ENCODE measurements at places on chromosomes 13 and 19. TPM values are rescaled to one million over a fixed set of nuclear protein-coding genes. Genes with fewer than 3 reads are reported as not detected.

TIMM29 gene
- 26.2 TPM for total RNA-seq

TEAD2 gene
- 51.0 TPM for total RNA-seq

SCN1B gene
- 5.4 TPM for total RNA-seq

DACT3 gene
- total RNA-seq = 0.13 TPM

SH3GL1 gene
- total RNA-seq = 62.7 TPM

IFNL1 gene
- not detected for total RNA-seq

MAB21L1 gene
- total RNA-seq = not detected

ZNF471 gene
- 1.1 TPM for total RNA-seq

MBD3L3 gene
- not detected for total RNA-seq

FCAR gene
- not detected for total RNA-seq

PRODH2 gene
- not detected for total RNA-seq

FUT2 gene
- not detected for total RNA-seq

PTPRH gene
- 0.25 TPM for total RNA-seq

IGFLR1 gene
- 0.94 TPM for total RNA-seq

MADCAM1 gene
- total RNA-seq = not detected

PKN1 gene
- 330 TPM for total RNA-seq

ZNF615 gene
- 11.8 TPM for total RNA-seq

CASP14 gene
- not detected for total RNA-seq

NCR1 gene
- total RNA-seq = not detected

PCDH9 gene
- 0.81 TPM for total RNA-seq

ZNF14 gene
- 5.3 TPM for total RNA-seq

CILP2 gene
- total RNA-seq = not detected

PSG5 gene
- not detected for total RNA-seq

STOML3 gene
- total RNA-seq = not detected

IGFL2 gene
- total RNA-seq = not detected

FSD1 gene
- total RNA-seq = 11.6 TPM

ZBTB45 gene
- total RNA-seq = 6.9 TPM

SIGLEC12 gene
- total RNA-seq = not detected

SIGLEC11 gene
- not detected for total RNA-seq

NCCRP1 gene
- total RNA-seq = not detected

RFPL4AL1 gene
- not detected for total RNA-seq

KIR3DL2 gene
- not detected for total RNA-seq

IRS2 gene
- total RNA-seq = 0.88 TPM

ZNF440 gene
- 11.3 TPM for total RNA-seq

ZNF98 gene
- total RNA-seq = 0.06 TPM

SPRED3 gene
- 1.8 TPM for total RNA-seq

HSH2D gene
- not detected for total RNA-seq

CADM4 gene
- 36.1 TPM for total RNA-seq

ZNF415 gene
- total RNA-seq = 2.9 TPM

SLITRK6 gene
- not detected for total RNA-seq

SPRY2 gene
- total RNA-seq = 14.9 TPM

EBI3 gene
- total RNA-seq = 0.16 TPM

SHISA2 gene
- total RNA-seq = 0.32 TPM

ZNF677 gene
- 23.4 TPM for total RNA-seq

ERCC1 gene
- total RNA-seq = 40.3 TPM

All from bladder microvascular endothelial cell (primary cell).